ENCODE measurements at places on chromosomes 7 and 10.

GRCh38 chr10:124946945-124947344 lies 5.0 kb downstream of the ZRANB1 start:
- DNase-seq, result no peak

GRCh38 chr7:100626055-100626454 lies 13.7 kb downstream of the MOSPD3 start:
- no peak for DNase-seq

DNA sequence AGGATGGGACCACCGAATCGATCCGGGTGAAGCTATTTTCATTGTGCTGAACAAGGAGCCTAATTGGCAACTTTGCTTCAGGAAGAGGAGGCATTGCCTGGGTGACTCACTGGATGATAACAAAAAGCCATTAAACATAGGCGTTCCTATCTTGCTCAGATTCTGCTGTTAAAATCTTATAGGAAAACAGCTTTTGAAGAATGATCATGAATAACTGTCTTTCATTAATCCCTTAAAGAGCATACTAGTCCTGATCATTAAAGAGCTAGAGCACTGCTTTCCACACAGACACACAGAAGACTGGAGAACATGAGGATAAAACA lies 174.2 kb upstream of the IMMP2L start:
- DNase-seq, result no peak

- DNase-seq, result no peak
Measured at GRCh38 chr10:124626759-124627380, 117.3 kb downstream of the FAM53B start.

DNA sequence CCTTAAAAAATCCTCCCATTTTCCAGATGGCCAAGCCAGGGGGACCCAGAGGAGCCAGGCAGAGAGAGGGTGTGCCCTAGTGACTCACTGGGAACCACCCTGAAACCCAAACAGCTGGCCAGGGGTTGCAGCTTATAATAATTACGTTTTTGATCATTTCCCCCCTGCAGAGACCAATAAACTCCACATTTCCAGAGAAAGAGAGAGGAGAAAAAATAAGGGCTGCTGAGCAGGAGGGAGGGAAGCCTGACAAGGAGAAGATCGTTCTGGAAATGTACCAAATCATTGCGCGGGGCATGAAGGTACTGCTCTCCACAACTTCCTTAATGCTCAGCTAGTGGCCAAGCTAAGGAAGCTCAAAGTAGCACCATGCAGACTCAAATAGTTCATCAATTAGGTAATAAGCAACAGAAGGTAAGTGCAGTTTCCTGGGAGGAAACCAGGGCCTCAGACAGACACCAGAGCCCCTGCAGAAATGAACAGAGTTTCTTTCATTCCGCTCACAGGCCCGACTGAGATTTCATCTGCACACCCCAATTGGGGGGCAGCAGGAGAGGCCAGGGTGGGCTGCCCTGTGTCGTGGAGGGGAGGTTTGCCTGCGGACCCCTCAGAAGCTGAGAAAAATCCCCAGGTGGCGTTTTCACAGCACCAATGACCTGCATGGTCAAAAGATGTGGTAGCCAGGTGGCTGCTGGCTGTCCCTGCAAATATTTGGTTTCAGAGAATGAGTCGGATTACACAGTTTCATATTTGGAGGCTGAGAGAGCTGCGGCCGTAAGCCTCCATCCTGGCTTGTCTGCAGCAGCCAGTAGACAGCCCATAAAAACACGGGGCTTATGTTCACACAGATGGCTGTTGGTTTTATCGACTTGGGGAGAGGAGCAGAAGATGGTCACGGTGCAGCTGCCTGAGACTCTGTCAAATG lies 153.2 kb upstream of the LYZL2 start:
- no peak for DNase-seq

GRCh38 chr7:123849855-123850254 lies 4.9 kb downstream of the HYAL4 start:
- DNase-seq, result no peak

- DNase-seq, result no peak
Measured at GRCh38 chr7:102926783-102927140, 14.0 kb downstream of the LRRC17 start.

GRCh38 chr7:118289476-118289875 lies 65.0 kb downstream of the ANKRD7 start:
- DNase-seq, result no peak

GRCh38 chr10:117546581-117547015 lies 4.1 kb downstream of the EMX2 start:
- DNase-seq, result no peak

DNA sequence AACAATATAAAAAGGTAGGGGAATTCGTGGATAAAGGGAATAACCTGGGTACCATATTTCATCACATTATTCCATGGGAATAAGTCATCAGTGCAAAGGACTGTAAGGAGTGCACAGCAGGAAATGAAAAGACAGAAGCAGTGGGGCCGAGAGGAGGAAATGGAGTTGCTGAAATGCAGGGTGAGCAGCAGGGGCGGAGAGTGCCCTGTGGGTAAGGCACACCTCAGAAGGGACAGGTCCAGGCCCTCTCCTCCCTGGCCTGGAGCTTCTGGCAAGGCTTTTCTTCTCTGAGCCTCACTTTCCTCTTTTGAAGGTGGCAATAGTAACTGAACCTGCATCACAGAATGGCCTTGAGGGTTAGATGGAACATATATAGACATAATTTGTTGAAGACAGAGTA lies 26.2 kb downstream of the IKZF1 start:
- no peak for DNase-seq

DNA sequence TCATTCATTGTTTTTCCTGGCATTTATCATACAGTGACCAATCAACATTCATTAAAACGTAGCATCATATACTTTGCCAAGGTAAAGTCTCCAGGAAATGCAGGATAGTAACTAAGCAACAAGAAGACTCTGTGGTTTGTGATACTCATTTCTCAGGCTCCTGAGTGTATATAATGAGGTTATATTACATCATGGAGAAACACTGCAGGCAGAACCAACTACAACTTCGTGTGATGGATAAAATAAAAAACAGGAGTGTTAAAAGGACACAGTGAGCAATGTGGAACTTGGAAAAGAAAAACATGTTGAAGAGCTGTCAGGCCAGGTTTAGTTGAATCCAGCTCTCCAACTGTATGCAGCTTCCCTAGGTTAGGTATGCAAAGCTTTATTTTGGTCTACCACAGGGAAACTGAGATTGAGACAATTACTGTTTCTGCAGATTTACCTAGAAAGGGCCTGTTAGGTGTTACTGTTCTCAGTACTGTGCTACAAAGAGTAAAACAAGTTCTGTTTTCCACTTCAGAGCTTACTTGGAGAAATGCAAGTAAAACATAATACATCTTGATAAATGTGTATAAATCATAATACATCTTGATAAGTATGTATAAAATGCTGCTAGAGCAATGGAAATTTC lies 7.8 kb upstream of the CCNY start:
- DNase-seq, result no peak

- no peak for DNase-seq
Measured at GRCh38 chr7:127594490-127594889, 954 bp downstream of the FSCN3 start.

DNA sequence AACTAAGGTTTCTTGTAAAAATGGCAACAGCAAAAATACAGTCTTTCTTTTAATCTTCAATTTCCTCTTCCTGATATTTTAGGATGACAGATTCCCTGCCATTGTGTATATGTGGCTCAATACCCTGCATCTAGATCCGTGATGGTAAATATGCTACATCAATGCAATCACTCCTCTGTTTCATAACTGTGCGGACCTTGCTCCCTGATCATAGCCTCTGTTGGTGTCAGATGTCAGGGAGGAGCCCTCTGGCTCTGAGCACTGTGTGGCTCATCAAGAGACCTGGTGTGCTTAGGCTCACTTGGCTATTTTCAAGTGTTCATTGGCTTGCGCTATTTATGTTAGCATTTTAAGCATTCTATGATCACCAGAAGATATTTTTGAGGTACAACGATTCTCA lies 33.0 kb upstream of the AGR3 start:
- no peak for DNase-seq

- no peak for DNase-seq
Measured at GRCh38 chr7:1357601-1358271, 101.5 kb downstream of the MICALL2 start.

GRCh38 chr10:75159519-75159918 lies 48.1 kb downstream of the SAMD8 start:
- no peak for DNase-seq

- DNase-seq, result no peak
Measured at GRCh38 chr7:128831994-128832879, 2.0 kb downstream of the FLNC start.

GRCh38 chr10:73413108-73413527 lies 740 bp downstream of the ANXA7 start:
- DNase-seq, result no peak

- DNase-seq, result no peak
Measured at GRCh38 chr7:1922870-1923236, 252.8 kb downstream of the ELFN1 start.

- DNase-seq, result no peak
Measured at GRCh38 chr10:60237977-60238758, 151.5 kb downstream of the ANK3 start.

- no peak for DNase-seq
Measured at GRCh38 chr7:32005577-32005976, 64.6 kb downstream of the PDE1C start.

DNA sequence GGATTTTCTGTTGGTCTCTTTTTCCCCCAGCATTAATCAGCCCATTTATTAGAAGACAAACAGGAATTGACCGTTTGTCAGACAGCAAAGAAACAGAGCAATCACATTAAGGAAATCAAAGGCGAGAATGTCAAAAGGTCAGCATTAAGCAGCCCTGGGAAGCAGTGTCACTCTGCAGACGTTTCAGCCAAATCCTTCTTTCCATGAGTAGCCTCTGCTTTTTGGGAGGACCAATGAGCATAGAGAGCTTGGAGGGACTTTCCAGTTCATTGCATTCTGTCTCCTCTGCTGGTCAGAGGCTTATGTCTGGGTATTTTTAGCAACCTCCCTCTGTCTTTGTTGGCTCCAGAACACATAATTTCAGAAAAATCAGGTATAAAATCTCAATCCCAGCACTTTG lies 481.4 kb downstream of the GALNT17 start:
- DNase-seq, result no peak

DNA sequence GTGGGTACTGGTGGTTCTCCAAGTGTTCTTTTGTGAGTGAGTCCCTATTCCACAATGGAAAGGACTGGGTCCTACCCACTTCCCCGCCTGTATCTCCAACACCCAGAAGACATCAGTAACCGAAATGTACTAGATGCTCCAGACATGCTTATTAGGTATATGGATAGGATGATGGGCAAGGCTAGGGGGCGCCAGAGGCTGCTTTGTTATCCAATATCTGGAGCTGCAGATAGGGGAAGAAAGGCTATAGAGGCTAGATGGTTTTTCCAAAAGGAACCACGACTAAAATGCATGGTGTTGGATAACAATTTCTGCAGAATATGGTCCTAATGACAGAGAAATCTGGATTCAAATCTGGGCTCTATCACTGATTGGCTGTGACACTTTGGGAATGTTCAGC lies 56.2 kb upstream of the TM9SF3 start:
- no peak for DNase-seq

GRCh38 chr7:107946881-107947280 lies 55.9 kb downstream of the DLD start:
- no peak for DNase-seq

DNA sequence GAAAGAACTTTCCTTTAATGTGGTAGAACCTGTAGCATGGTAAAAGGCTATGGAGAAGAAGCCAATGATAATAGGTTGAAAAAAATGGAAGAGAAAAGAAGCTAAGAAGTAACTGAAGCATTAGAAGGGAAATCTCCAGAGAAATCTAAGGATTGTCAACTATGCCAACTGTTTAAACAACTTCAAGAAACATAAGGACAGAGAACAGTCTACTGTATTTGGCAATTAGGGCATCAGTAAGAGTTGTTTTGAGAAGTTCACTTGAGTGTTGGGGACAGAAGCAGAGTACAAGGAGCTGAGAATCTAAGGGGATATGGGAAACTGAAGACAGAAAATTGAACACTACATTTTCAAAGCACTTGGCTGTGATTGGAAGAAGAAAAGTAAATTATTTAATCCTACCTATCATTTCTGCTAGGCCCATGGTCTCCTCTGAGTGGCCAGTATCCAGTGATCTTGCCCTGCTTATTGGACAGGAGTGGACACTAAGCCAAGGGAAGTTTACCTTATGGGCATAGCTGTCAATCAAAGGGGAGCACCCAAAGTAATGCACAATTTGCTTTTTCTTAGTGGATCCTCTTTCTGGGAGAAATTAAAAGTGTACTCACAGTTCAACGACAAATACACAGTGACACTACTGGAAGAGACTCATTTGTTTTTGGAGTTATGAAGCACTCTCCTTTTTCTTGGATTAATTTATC lies 56.4 kb upstream of the CCDC71L start:
- DNase-seq, result no peak

DNA sequence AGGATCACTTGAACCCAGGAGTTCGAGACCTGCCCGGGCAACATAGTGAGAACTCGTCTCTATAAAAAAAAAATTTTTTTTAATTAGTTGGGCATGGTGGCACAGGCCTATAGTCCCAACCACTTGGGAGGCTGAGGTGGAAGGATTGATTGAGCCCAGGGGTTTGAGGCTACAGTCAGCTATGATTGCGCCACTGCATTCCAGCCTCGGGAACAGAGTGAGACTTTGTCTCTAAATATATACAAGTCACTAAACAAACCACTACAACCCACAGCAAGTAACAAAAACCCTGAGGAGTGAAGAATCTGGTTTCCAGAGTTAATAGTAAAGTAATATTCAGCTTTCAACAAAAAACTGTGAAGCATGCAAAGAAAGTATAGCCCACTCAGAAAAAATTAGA lies 32.7 kb upstream of the HHEX start:
- DNase-seq, result no peak

GRCh38 chr7:50681432-50682045 lies 101.2 kb downstream of the GRB10 start:
- DNase-seq, result no peak

DNA sequence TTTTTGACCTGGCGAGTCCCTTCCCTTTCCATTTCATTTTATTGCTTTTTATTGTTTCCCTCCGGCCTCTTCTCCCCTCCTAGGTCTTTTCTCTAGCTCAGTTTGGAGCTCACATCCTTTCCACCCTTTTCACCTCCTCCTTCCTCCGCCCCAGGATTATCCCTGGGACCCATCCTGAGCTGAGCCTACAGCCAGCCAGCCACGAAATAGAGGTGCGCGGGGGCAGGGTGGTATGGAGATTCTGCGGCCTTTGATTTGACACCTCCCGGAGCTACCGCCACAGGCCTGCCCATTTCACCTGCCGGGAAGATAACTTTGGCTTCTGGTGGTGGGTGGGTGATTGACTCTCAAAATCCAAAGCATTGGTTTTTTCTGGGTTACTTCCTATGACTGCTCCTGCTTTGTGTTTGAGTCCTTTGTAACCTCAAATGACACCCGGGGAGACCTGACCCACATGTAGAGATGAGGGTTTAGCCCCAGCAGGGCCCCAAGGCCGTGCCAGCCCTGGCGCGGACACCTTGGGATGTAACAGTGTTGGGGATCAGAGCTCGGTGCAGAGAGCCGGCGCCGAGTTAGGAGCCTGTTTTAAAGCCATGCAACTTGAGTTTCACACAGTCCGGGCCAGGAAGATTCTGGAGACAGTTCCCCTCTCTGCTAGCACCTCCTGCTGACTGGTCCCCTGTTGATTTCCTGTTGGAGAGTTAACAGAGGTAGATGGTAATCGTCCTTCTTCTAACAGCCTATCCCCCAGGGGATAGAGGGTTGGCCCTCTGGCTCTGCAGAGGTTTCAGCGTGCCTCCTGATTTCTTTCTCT lies 1.5 kb downstream of the DUSP5 start:
- DNase-seq, result no peak

Measured in stimulated activated CD8-positive, alpha-beta memory T cell treated with anti-CD3 and anti-CD28 coated beads, Interleukin-15, amount 100 ng/mL, for 4 hours (primary cell).